ENCODE measurements at places on chromosomes 2 and 18. TPM values are rescaled to one million over a fixed set of nuclear protein-coding genes. Genes with fewer than 3 reads are reported as not detected.

DNA sequence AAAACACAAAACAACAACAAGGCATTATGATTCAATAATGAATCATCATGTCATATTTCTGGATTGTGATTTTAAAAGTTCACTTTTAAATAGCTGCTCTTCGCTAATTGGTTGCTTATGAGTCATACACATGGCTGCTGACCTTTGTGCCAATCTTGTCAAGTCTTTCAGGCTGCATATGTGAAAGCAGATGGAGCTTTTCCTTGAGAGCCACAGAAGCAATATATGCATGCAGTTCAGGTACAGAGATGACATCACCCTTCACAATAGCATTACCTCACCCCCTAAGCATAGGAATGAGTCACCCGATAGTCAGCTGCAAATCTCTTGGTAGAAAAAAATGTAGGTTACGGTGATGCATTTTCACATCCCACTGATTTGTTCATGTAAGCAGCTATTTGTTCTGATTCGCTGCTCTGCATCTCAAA, 27.2 kb downstream of the EIF2AK3 start:
- DNase-seq: peak; percentile 100

DNA sequence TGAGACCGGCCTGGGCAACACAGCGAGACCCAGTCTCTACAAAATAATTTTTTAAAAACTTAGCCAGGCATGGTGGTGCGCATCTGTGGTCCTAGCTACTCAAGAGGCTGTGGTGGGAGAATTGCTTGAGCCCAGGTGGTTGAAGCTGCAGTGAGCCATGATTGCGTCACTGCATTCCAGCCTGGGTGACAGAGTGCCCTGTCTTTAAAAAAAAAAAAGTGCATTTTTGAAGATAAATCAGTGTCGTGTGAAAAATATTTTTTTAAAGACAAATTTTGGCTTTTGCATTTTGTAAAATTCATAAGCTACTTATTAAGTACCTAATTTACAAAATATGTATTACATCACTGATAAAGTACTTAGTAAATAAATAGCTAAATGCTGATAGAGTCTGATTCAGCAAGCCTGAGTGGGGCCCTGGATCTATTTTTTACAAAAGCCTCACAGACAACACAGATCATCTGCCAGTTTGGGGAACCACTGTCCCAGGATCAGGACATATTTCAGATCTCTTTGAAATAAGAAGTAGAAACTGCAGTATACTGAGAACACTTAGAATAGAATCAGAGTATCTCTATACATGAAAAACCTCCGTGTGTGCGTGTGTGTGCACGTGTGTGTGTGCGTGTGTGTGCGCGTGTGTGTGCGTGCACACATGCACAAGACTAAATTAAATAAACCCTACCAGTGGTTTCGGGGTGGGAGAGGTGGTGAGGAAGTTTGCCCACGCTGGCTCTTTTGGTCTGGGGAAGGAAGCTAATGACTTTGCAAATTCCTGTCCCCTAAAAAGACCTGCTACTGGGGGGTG, 61.6 kb downstream of the AAK1 start:
- no peak for DNase-seq

The SLC66A3 gene
- total RNA-seq: 29.3 TPM

DNA sequence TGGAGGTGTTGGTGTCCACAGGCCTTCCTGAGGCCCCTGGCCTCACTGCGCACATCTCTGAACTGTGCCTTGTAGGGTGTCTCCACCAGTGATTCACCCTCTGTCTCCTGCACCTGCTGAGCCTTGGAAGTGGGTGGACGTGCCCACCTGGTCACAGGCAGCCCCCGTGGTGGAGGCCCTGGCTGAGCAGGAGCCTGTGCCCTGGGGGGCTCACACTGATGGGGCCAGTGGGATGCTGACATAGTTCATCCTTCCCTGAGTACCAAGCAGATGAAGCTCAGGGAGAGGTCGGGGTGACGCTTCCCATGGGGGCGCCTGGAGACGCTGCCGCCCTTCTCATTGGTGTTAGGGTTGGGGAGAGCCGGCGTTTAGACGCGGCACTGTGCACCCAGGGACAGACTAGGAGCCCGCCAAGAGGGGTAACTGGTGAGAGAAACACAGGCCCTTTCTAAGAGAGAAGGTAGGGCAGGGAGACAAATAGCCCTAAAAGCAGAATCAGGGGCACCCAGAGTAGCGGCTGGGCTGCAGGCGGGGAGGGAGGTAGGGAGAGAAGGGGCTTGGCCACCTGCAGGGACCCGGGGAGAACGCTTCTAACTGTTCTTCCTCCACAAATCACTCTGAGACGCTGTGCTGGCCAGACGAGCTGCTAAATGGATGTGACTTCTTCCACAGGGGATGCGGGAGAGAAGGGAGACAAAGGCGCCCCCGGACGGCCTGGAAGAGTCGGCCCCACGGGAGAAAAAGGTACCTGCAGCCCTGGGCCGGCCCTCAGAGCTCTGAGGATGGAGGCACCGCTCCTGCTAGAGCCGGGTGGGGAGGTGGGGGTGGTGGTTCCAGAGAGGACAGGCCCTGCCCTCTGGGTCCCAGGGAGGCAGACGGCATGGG, 18.0 kb downstream of the COLEC11 start:
- DNase-seq: no peak

The LYG1 gene
- 0.28 TPM for total RNA-seq

GRCh38 chr2:190409616-190410015, 1.5 kb downstream of the MFSD6 start:
- no peak for DNase-seq

The UGT1A3 gene
- not detected for total RNA-seq

The NT5DC4 gene
- total RNA-seq: not detected

The DUSP19 gene
- total RNA-seq: 4.4 TPM

DNA sequence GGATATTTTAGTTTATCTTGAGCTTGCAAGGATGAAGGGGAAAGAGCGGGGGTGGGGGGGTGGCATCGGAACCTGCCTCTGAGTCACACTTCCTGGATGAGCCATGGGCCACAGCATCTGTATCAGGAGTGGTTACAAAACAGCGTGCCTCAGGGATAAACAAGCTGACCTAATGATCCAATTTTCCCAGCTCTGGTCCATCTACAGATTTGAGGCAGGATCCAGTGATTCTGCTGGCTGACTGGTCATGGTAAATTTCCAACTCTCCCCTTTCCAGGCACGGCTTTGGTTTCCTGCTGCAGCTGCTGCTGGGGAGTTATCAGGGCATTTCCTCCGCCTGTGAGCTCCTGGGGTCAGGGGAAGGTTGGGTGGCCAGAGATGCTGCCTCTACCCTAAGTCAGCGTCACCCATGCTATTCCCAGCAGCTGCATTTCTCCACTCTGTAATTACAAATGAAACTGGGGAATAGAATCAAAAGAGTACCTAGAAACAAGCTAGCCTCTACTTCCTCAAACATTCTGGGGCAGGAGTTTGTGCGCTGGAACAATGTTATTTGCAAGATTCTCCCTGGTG, 4.7 kb upstream of the HPCAL1 start:
- peak; percentile 80 for DNase-seq

The MTCL1 gene
- 11.7 TPM for total RNA-seq

DNA sequence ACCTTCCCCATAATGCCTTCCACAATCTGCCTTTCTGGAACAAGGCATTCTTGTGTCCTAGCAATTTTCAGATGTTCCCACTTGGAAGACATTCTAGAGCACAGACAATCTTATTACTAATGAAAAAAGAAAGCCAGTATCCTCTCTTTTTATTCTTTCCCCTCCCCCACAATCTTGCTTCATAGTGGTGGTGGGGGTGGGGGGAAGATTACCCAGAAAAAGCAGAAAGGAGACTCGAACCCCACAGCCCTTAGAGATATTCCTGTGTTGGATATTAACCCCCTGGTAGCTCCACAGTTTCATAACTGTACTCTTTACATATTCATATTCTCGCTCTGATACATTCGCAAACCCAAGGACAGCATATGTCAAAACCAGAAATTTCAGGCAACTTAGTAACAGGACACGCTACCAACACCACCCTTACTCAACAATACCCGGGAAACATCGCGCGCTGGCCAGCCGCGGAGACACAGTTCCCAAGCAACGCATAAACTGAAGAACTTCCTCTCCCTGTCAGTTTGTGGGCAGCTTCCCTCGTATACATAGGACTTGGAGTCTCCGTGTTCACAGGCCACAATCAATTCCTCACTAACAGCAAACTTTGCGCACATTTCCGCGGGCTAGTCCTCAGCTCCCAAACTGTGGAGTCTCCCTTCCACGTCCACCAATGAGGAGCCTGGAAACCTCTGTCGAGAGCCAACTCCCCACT, 793 bp downstream of the NR4A2 start:
- peak; percentile 90 for DNase-seq

The NR4A2 gene
- 0.17 TPM for total RNA-seq

- peak; percentile 61 for DNase-seq
These were observed 50.1 kb downstream of the THUMPD2 start for GRCh38 chr2:39728941-39729351.

The GKN1 gene
- total RNA-seq: not detected

DNA sequence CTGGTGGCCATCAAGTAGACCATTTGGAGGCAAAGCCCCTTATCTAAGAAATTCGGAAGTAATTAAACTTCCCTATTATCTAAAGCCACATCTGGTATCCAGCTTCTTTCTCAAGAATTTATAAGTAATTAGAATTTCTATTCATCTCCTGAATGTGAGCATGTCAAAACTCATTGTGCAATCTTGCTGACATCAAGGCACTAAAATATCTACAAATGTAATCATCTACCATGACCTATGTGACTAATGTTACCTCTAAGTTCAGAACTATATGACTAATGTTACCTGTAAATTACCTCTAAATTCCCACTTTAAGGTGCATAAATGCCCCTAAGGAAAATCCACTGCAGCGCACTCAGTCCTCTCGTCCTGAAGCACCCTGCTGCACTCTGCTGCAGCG, 773.0 kb downstream of the CPS1 start:
- no peak for DNase-seq

DNA sequence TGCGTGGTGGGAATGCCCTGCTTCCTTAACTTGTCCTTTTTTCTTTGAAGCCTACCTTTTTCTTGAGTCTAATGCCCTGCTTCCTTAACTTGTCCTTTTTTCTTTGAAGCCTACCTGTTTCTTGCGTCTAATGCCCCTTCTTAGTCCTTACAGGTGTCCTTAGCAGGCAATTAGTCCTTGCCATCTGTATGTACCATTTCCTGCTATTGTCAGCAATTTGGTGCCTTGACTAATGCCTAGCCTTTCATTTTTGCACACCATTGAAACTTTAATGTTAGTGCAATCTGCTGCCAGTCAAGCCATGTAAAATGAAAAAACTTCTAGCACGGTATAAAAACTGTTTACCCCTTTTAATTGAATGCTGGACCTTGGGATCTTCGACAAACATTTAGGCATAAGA, 4.3 kb downstream of the KDM3A start:
- peak; percentile 39 for DNase-seq

The FER1L5 gene
- not detected for total RNA-seq

GRCh38 chr2:24269265-24269664, 91.1 kb downstream of the ITSN2 start:
- peak; percentile 76 for DNase-seq

The ANXA4 gene
- total RNA-seq: 37.3 TPM

DNA sequence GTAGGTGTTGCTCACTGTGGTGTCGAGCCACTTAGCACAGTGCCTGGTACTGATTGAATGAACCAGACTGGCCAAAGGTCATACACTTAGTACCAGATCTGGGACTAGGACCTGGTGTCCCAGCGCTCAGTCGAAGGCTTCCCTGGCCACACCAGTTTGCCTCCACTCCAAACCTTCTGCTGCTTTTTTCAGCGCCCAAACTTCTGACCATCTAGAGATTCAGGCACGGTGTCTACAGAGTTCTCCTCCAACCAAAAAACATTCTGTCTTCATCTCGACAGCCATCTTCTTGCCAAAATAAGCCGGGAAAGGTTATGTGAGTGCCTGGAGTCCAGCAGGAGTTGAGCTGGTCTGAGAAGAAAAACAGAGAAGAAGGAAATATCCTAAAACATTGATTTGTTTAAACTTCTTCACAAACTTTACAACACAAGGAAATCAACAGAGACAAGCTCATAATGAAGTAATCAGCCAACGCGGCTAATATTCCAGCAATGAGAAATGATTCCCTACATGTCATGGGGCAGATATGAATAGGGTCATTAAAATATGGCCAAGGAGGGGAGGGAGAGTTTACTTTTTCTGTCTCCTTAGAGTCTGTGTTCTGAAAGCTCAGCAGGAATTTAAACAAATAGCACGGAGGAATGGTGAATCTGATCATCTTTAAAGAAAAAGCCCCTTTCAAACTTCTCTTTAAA, 2.3 kb upstream of the GLI2 start:
- no peak for DNase-seq

GRCh38 chr2:232483311-232483922, 4.2 kb downstream of the ECEL1 start:
- no peak for DNase-seq

The CIB4 gene
- total RNA-seq: not detected

DNA sequence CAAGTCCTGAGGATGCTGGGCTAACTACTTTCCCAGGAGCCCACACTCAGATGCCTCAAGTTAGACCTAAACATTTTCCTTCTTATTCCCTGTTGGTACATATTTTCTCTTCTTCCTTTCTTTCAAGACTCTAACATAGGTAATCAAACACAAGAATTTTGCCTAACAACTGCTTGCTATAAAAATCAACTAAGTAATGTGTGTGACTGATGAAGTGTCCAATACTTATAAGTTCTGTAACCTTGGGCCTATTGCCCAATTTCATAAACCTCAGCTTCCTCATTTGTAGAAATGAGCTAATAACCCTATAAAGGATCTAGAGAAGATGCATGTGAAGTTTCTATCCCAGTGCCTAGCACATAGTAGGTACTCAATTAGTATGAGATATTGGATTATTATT, 31.6 kb upstream of the PIK3C3 start:
- DNase-seq: no peak

The C2orf72 gene
- total RNA-seq: under 0.01 TPM

DNA sequence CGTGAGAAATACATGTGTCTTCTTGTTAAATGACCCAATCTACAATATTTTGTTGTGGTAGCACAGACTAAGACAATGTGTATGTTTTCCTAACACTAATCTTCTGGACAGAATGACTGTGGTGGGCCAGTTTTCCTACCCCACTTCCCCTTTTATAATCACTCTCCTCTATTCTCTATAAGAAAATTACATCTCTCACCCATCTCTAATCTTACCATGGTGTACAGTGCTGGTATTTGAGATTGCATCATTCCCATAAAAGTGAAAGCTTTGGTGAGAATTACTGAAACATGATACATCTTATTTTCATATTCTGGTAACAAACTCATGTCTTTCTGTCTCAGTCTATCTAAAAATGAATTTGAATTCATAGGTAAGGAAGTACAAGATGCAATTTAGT, 40.5 kb downstream of the CAVIN2 start:
- DNase-seq: no peak

GRCh38 chr2:25305775-25306174, 36.0 kb downstream of the DNMT3A start:
- no peak for DNase-seq

DNA sequence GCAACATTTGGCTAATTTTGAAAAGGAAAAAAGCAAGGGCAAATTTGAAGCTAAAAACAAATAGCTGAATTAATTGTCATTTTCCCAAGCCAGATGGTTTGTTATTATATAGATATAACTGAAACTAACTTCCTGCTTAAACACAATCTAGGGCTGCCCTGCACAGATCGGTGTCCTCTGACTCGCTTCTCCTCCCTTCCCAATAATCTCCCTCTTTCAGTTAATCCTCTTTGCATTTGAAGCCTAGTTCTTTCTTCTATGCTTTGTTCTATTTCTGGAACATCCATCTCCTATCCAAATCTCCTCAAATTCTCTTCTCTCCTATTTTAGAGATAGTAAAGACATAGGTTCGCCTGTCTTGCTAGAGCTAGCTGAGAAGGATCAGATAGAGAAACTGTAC, 328.1 kb downstream of the SLC8A1 start:
- DNase-seq: no peak

- no peak for DNase-seq
These were observed 11.6 kb downstream of the GLI2 start for GRCh38 chr2:120747281-120747680.

The CELF4 gene
- total RNA-seq: not detected

- no peak for DNase-seq
These were observed 102.2 kb upstream of the CCDC150 start for GRCh38 chr2:196537311-196537710.
